NCI-H774 (cell line): ENCODE measurements at places on chromosomes 2 and 18.

DNA sequence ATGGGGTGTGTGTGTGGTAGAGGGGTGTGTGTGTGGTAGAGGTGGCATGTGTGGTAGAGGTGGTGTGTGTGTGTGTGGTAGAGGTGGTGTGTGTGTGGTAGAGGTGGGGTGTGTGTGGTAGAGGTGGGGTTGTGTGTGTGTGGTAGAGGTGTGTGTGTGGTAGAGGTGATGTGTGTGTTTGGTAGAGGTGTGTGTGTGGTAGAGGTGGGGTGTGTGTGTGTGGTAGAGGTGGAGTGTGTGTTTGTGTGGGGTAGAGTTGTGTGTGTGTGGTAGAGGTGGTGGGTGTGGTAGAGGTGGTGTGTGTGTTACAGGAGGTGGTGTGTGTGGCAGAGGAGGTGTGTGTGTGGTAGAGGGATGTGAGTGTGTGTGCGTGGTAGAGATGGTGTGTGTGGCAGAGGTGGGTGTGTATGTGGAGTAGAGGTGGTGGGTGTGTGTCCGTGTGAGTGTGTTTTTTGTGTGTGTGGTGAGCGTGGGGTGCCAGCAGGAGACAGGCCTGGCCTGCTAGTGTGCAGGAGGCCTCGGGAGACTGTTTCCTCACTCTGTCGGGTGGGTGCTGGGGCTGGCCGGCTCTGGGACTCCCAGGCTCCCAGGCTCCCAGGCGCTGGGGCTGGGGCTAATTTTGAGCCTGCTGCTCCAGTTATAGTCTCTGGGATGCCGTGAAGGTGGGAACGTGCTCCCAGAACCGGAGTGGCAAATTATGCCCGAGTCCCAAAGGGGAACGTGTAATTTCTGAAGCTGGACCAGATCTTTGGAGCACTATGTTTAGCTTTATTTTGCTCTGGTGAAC lies 165.2 kb downstream of the DYSF start:
- no peak for DNase-seq

DNA sequence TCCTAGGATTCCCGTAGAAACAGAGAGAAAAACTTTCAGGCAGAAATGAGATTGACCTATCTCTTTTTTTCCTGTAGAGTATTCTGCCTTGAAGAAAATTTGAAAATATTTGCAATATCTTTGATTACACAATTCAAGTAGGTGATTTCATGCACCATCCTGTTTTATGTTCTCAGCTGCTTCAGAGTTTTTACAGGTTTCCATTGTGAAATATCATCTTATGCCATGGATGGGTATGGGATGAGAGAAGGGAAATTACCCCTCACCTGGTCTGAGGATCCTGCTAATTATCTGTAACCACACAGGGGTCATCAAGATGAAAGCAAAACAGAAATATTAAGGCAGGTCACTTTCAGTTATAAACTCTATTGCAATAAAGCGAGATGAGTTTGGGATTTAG lies 264.8 kb downstream of the TXNL1 start:
- DNase-seq: no peak

DNA sequence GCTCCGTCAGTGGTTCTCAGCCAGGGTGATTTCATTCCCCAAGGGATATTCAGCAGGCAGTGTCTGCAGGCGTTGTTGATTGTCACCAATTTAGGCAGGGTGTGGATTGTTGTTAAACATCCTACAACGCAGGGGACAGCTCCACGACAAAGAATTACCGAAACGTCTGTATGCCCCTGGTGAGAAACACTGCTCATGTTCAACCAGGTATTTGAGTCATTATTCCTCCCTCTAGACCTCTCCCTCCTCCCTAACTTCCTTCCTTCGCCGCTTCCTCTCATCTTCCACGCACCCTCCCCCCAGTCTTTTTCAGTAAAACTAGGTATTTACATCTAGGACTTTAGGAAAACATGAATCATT lies 50.8 kb downstream of the NCK2 start:
- DNase-seq: no peak

DNA sequence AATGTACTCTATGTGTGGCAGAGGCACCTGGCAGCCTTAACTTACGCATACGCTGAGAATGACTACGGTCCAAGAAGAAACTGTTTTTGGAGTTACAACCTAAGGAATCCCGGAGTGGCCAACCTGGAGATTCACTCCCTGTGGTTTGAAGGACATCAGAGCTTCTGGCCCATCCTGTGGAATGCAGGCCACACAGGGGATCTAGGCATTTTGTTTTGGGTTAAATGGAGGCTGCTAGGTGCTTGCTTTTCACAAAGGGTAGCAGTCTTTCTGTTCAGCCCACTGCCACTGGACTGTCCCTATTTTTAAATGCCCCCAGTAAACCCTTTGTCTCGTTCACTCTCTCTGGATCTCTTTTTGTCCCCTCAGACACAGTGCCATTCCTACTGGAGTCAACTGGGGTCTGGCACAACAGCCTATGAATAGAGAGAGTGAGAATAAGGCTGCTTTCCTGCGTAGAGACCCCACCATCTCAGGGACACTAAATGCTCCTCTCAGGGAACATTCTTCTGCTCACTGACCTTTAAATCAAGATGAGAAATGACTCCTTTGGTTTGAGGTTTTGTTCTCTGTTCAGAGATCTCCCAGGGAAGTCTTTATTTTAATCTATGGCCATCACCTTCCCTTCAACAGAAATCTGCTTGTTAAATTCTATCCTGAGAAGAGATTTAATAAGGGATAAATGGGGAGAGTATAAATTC lies 124.9 kb downstream of the B3GNT2 start:
- DNase-seq: no peak

DNA sequence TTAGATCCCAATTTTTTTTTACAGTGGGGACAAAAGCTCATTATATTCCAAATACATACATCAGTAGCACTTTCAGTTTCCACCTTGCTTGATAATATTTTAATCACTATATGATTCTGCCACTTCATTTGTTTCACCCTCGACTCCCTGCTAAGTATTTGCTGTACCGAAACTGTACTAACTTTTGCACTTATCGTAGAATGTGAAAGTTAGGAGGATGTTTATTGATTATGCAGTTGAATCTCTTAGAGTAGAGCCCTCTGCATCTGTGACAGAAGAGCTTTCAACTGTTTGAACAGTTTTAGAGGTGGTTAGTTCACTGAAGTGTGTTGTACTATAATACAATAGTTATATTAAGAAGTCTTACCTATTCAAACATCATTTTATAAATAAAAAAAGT lies 20.8 kb downstream of the NCOA1 start:
- no peak for DNase-seq
